Fibroblast of pulmonary artery (primary cell): ENCODE measurements at places on chromosomes 3 and 15.
A peak's percentile ranks its signal among the peaks of the same experiment; 100 is the strongest.

- DNase-seq, result no peak
These were observed 54.7 kb downstream of the FOXP1 start for GRCh38 chr3:71528816-71529215.

DNA sequence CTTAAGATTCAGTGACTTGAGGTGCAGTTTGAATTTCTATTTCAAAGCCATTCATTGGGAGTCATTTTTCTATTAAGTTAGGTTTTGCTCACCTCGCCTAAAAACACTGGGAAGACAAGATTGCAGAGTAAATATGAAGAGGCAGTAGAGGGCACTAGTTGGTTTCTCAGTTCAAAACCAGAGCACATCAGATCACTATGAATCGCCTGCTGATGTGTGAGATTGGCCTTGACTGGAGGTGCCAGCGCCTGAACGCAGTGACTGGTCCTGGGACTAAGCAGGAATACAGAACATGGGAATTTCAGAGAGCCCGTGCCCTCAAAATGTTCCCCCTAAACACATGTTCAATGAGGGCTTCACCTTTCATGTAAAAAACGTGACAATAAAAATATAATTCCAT is 229.0 kb downstream of the ITPR1 start:
- DNase-seq, result peak; percentile 82

GRCh38 chr3:128578346-128578745 is 72.3 kb downstream of the RPN1 start:
- DNase-seq, result no peak

DNA sequence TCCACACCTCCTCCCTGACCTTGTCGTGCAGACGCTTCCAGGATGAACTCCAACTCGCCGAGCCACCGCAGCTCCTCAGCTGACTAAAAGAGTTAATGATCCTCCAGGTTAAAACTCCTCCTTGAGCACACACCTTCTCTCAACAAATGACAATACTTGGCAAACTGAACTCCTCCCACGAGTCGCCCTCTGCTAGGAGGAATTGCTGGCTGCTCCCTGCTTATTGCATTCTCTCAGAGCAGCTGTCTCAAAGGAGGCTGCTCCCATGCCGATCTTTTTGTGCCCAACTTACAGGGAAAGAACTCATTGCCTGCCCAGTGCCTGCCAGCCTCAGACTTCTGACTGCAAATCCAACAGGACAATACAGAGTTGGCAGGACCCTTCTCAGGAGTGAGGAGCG is at the start of gene ATP13A4:
TSS of gene ATP13A4 (minus strand) at position 85 of the 400 bp plus-strand sequence. CDS start 96 bp downstream, outside the sequence.
- DNase-seq, result no peak

GRCh38 chr15:45363801-45364200 is 14.5 kb downstream of the GATM start:
- DNase-seq, result no peak

- no peak for DNase-seq
These were observed 234.3 kb upstream of the IGF1R start for GRCh38 chr15:98413933-98414546.

GRCh38 chr15:91853948-91854638 is 585 bp downstream of the SLCO3A1 start:
- peak; percentile 11 for DNase-seq
